ENCODE measurements at places on chromosomes 12 and 14.

DNA sequence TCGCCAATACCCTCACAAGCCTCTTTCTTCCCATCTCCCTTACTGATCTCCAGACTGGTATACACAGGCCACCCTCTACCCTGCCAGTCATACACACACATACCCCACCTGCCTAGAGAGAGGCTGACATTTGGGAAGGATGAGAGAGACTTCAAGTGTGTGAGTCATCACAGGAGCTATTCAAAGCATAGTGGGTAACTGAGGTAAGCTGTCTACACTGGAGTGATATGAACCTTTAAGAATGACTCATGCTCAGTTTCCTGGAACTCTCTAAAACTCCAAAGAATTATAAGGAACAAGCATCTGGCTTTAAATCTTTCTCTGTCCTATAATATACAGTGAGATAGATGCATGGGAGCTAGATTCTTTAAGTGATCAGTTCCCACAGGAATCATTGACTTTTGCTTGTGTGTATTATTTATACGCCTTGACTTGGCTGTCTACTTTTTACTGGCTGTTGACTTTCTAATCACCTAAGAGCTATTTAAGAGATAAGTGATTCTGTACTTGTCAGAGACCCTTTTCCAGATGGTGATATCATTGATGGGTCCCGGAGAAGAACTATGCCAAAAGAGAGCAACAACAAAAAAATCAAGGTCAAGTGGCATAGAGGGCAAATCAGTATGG, 5.8 kb downstream of the IGF1 start:
- DNase-seq, result no peak

GRCh38 chr12:110367181-110367864, 36.2 kb downstream of the ANAPC7 start:
- no peak for DNase-seq

DNA sequence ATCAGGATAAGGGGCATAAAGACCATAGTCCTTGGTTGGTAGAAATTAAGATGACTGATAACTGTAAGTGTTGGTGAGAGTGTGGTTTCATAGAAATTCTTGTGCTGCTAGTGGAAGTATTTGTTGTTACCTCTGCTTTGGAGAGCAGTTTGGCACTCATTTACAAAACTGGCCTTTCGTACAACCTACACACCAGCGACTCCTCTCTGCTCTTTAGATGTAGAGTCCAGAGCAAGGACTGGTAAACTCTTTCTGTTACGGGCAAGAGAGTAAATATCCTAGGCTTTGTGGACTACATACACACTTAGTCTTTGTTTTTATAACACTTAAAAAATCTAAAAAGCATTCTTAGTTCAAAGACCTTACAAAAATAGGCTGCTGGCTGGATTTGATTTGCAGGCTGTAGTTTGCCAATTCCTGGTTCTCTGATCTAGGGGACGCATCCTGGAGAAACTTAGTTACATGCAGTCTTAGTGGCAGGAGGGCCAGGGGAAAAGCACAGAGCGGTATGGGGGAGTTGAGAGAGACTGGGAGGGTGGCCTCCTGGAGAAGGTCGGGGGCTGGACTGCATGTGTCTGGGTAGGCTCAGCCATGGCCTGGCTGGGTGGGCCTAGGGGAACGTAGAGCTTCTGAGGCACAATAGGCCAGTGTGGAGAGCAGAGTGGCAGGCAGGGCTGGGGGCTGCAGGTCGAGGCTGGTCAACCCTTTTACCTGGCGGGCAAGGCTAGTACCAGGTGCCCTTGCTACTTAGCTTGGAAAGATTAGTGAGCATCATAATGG, 55.3 kb upstream of the AMN start:
- no peak for DNase-seq

DNA sequence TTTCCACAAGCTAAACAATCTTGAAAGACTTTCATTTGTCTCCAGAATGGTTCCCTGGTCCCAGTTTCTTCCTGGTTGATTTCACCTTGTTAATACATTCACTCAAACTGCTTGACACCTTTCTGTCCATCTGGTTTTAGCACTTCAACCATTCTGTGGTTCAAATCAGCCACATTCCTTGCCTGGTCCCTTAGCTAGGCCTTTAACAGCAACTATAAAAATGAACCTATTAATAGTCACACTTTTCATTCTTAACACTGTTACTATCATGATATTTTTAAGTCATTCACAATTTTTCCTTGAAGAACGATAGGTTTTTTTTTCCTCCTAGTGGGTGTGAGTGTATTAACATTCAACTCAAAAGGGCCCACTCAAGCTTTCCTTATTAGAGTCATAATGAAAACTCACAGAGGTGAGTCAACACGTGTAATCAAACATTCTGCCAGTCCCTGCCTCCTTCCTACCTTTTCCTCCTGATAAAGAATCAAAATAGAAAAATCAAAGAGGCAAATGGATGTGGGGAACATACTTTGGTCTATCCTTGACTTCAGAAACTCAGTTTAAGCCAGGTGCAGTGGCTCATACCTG, 34.4 kb upstream of the CCNT1 start:
- DNase-seq, result no peak

DNA sequence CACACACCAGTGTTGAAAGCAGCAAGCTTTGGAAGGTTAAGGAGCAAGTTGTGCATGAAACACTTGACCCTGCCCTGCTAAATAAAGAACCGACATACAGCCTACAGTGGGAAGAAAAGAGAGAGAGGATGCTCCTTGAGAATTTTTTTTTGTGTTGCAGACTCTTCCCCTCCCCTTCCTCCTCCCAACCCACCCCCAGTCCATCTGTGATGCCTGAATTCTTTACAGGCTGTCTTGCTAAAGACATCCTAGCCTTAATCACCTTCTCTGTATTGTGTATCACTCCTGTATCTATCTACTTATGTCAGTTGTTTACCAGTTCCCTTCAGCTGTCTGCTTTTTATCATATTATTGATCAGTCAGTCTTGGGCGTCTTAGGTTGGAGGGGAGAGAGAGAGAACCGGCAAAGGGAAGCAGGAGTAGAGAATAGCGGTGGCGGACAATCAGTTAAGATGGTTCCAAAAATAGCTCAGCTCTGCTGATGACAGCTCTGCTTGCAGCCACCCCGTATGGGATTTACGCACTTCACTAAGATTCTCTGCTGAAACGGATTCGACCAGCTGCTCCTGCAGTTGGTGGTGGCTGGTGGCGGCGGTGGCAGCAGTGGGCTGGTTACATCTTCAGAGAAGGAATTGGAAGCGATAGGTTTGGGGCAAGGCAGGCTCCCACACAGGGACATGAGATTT, 664.7 kb downstream of the NRXN3 start:
- peak; percentile 7 for DNase-seq

GRCh38 chr14:79204591-79204990, 1006.7 kb downstream of the DIO2 start:
- no peak for DNase-seq

GRCh38 chr12:111085096-111085495, 164.7 kb upstream of the MYL2 start:
- DNase-seq, result no peak
